ENCODE measurements at places on chromosomes 5 and 9. TPM values are rescaled to one million over a fixed set of nuclear protein-coding genes. Genes with fewer than 3 reads are reported as not detected.

Gene FBP2
- total RNA-seq: 0.49 TPM

Gene LCN15
- total RNA-seq: not detected

Gene HSD17B3
- total RNA-seq: 1.0 TPM

Gene SLIT3
- total RNA-seq: 45.5 TPM

Gene ANKRD18B
- total RNA-seq: not detected

Gene SPATA9
- total RNA-seq: 0.23 TPM

Gene WDR38
- total RNA-seq: 9.0 TPM

Gene SREK1IP1
- 4.8 TPM for total RNA-seq

Gene MAP1B
- 55.6 TPM for total RNA-seq

DNA sequence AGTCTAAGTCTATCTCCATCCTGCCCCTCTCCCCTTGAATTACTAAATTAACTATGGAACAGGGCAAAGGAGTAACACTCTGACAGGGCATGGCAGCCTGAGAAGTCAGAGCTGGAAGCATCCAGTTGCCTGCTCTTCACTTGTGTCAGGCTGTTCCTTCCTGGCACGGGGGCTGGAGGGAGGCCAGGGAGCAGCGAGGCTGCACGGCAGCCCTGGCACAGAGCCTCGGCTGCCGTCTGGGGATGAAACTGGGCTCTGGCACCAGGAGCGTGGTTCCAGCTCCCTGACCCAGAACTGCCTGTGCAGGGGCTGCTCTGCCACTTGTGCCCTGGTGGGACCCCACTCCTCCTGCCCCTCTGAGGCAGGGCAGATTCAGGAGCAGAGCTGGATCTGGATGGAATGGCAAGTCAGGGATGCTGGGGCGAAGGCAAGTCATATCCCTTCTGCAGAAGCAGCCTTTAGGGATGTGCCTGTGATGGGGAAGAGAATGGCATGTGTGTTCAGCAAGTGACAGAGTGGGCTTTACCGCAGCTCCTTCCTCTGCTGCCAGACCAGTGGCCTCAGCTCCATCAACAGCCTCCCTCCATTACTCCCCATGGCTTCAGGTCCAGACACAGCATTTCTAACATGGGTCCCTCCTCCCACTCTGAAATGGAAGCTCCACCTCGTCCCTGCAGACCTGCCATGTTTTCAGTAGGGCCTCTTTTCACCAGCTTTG lies 42.2 kb upstream of the PDE8B start:
- peaks cover 19% of the 10 kb centered on the region for H3K4me1 ChIP-seq
- no peak overlapping the region for H3K4me3 ChIP-seq
- peak; percentile 74 for DNase-seq

- DNase-seq: no peak
- H3K4me1 ChIP-seq: peaks cover 10% of the 10 kb centered on the region
- no peaks in the 10 kb centered on the region for H3K36me3 ChIP-seq
- H3K27me3 ChIP-seq: peaks cover 17% of the 10 kb centered on the region
- H3K27ac ChIP-seq: no peak overlapping the region
Observed at GRCh38 chr9:130262771-130263170, 2.8 kb upstream of the HMCN2 start.

GRCh38 chr5:16552666-16553343 lies 64.0 kb downstream of the RETREG1 start:
- no peak overlapping the region for H3K4me3 ChIP-seq
- H3K27me3 ChIP-seq: no peaks in the 10 kb centered on the region
- no peaks in the 10 kb centered on the region for H3K4me1 ChIP-seq
- no peaks in the 10 kb centered on the region for H3K36me3 ChIP-seq

GRCh38 chr5:1074226-1074625 lies 37.6 kb downstream of the SLC12A7 start:
- no peak for DNase-seq
- peaks cover 66% of the 10 kb centered on the region for H3K36me3 ChIP-seq
- H3K4me1 ChIP-seq: no peaks in the 10 kb centered on the region
- no peak overlapping the region for H3K4me3 ChIP-seq

GRCh38 chr9:127741831-127742434 lies 6.8 kb upstream of the TOR2A start:
- H3K27me3 ChIP-seq: no peaks in the 10 kb centered on the region
- H3K36me3 ChIP-seq: peaks cover 75% of the 10 kb centered on the region
- peak; percentile 87 for DNase-seq

DNA sequence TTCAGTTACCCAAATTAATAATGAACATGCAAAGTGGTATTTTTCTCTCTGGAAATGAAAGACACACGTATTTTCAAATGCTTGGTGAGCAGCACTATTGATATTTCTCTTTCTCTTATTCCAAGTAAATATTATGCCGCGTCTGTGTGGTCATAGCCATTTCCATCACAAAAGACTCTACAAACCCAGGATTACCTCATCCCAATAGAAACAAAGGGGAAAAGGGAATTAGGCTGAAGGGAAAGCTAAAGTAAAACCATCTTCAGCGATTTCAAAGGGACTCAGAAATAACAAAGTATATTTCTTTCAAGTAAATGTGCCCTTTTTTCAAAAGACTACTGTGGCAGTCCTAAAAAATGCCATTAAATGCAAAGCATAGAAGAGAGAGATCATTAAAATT lies 62.0 kb upstream of the FST start:
- no peaks in the 10 kb centered on the region for H3K36me3 ChIP-seq
- no peaks in the 10 kb centered on the region for H3K27me3 ChIP-seq
- no peak overlapping the region for H3K27ac ChIP-seq

DNA sequence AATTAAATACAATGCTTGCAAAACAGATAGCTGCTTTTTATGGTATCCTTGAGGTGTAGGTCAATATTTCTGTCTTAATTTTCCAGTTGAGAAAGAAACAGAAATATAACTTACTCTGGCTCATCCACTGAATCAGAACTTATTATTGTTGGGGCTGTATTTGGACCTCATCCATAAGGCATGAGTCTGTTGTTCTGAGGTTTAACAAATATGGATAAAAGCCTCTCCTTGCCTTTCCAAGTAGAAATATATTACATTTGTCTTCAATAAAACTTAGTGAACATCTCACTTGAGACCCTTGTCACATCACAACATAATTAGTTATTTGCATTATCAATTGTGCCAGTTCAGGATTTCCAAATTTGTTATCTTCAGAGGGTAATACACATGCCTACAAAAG lies 525.8 kb downstream of the AGTPBP1 start:
- H3K4me1 ChIP-seq: no peaks in the 10 kb centered on the region
- no peak overlapping the region for H3K27ac ChIP-seq
- H3K36me3 ChIP-seq: no peaks in the 10 kb centered on the region
- H3K4me3 ChIP-seq: no peak overlapping the region
- H3K27me3 ChIP-seq: no peaks in the 10 kb centered on the region

GRCh38 chr5:136769093-136769492 lies 403.7 kb upstream of the TRPC7 start:
- no peak overlapping the region for H3K4me3 ChIP-seq
- H3K27me3 ChIP-seq: no peaks in the 10 kb centered on the region
- H3K36me3 ChIP-seq: no peaks in the 10 kb centered on the region
- H3K4me1 ChIP-seq: no peaks in the 10 kb centered on the region
- no peak overlapping the region for H3K27ac ChIP-seq

GRCh38 chr5:173202266-173202875 lies 32.6 kb downstream of the NKX2-5 start:
- no peaks in the 10 kb centered on the region for H3K27me3 ChIP-seq
- H3K4me1 ChIP-seq: no peaks in the 10 kb centered on the region

- H3K36me3 ChIP-seq: no peaks in the 10 kb centered on the region
- H3K27me3 ChIP-seq: no peaks in the 10 kb centered on the region
- peak overlapping the region; percentile 38 for H3K27ac ChIP-seq
- H3K4me3 ChIP-seq: no peak overlapping the region
- H3K4me1 ChIP-seq: no peaks in the 10 kb centered on the region
Observed at GRCh38 chr5:968881-969280, 39.7 kb upstream of the NKD2 start.

DNA sequence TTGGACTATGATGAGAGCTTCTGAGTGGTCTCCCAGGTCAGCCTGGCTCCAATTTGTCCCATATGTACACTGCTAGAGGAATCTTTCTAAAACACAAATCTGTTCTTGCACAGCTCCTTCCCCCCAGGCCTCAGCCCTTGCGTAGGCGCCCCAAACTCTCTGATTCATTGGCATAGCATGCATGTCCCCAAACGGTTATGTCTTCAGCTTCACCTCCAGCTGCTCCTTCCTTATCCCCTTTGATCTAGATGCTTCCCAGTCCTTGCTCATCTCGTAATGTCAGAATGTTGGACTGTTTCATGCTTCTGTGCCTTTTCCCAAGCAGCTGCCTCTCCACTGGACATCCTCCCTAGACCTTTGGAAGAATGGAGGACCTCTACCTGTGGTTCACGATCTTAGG lies 60.1 kb upstream of the BASP1 start:
- no peak for DNase-seq
- H3K36me3 ChIP-seq: no peaks in the 10 kb centered on the region
- no peaks in the 10 kb centered on the region for H3K27me3 ChIP-seq
- peaks cover 3% of the 10 kb centered on the region for H3K4me1 ChIP-seq
- peak overlapping the region; percentile 57 for H3K27ac ChIP-seq
- H3K4me3 ChIP-seq: no peak overlapping the region

DNA sequence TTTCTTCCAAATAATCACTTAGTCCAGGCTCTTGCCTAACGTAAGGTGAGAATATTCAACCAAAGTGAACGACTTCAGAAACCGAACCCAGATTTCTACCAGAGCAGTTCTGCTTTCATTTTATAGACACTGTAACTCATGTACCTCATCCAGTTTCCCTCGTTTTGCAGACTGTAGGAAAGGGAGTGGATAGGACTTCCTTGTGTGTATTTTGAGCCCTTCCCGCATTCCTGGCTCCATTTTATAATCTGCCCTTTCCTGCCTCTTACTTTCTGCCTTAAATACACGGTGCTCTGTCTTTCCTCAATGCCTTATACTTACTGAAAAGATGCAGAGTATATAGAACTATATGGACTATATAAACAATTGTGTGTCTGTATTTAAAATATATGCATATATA lies 20.8 kb downstream of the MINAR2 start:
- no peaks in the 10 kb centered on the region for H3K27me3 ChIP-seq
- no peaks in the 10 kb centered on the region for H3K36me3 ChIP-seq
- H3K27ac ChIP-seq: no peak overlapping the region
- no peak for DNase-seq

DNA sequence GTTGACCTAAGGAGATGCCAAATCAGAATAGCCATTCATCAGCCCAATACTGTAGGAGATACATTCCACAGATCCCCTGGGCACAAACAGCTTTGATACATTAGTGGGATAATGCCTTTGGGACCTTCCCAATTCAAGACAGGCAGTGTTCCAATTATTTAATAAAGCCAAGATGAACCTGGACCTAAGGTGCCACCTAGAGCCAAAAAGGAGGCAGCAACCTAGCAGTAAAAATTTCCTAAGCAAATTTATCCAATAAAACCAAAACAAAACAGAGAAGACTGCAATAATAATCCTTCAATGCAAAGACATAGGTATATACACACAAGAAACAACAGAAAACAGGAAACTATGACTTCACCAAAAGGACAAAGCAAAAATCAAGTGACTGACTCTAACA lies 253.0 kb downstream of the HINT1 start:
- no peaks in the 10 kb centered on the region for H3K36me3 ChIP-seq
- no peak overlapping the region for H3K4me3 ChIP-seq
- no peak overlapping the region for H3K27ac ChIP-seq

DNA sequence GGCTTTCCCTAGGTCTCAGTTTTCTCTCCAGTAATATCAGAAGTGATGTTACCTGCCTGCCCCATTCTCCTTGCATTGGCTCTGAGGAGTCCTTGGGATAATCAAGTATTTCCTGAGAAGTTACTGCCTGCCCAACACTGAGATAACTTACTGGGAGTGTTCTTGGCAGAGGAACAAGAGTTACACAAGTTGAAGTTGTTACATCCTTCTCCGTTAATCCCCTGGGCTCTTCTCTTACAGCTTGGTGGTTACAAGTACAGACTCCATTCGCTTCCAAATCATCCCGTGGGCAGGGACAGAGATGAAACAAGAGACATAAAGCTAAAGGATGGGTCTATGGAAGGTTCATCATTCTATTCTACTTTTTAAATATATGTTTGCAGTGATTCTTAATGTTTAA lies 74.1 kb upstream of the SAP30L start:
- no peaks in the 10 kb centered on the region for H3K27me3 ChIP-seq
- peaks cover 10% of the 10 kb centered on the region for H3K36me3 ChIP-seq
- no peak for DNase-seq
- H3K4me1 ChIP-seq: peaks cover 23% of the 10 kb centered on the region
- H3K4me3 ChIP-seq: no peak overlapping the region

DNA sequence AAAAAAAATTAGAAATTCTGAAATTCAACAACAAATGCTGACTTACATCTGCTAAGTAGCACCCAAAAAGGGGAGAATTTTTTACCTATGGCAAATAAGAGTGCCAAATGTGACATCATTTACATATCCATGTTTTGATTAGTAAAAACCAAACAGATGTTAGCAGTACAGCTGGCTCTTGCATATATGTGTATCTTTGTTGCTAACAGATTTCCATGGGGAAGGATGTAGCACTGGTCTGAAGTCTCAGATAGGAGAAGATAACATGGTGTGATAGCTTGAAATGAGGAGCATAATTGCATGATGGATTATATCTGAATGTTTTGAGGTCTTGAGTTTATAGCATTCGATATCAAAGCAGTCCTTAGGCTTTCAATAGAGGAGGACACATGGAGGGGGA lies 17.5 kb downstream of the PIK3R1 start:
- no peak overlapping the region for H3K4me3 ChIP-seq
- DNase-seq: no peak
- H3K36me3 ChIP-seq: peaks cover 13% of the 10 kb centered on the region
- no peak overlapping the region for H3K27ac ChIP-seq

- no peaks in the 10 kb centered on the region for H3K27me3 ChIP-seq
- DNase-seq: peak; percentile 62
- no peak overlapping the region for H3K4me3 ChIP-seq
- no peaks in the 10 kb centered on the region for H3K36me3 ChIP-seq
- H3K4me1 ChIP-seq: peaks cover 10% of the 10 kb centered on the region
Observed at GRCh38 chr9:5838884-5839571, 6.1 kb upstream of the ERMP1 start.

- no peaks in the 10 kb centered on the region for H3K27me3 ChIP-seq
- DNase-seq: no peak
- peaks cover 28% of the 10 kb centered on the region for H3K4me1 ChIP-seq
Observed at GRCh38 chr5:124665625-124666024, 80.8 kb downstream of the ZNF608 start.

- H3K4me3 ChIP-seq: no peak overlapping the region
- peak overlapping the region; percentile 78 for H3K27ac ChIP-seq
- no peak for DNase-seq
- H3K36me3 ChIP-seq: no peaks in the 10 kb centered on the region
- no peaks in the 10 kb centered on the region for H3K27me3 ChIP-seq
Observed at GRCh38 chr5:43409809-43410271, 2.4 kb downstream of the CCL28 start.

GRCh38 chr5:136053336-136054141 lies 24.8 kb downstream of the TGFBI start:
- peaks cover 10% of the 10 kb centered on the region for H3K4me1 ChIP-seq
- H3K27ac ChIP-seq: no peak overlapping the region
- H3K27me3 ChIP-seq: no peaks in the 10 kb centered on the region
- no peak overlapping the region for H3K4me3 ChIP-seq

DNA sequence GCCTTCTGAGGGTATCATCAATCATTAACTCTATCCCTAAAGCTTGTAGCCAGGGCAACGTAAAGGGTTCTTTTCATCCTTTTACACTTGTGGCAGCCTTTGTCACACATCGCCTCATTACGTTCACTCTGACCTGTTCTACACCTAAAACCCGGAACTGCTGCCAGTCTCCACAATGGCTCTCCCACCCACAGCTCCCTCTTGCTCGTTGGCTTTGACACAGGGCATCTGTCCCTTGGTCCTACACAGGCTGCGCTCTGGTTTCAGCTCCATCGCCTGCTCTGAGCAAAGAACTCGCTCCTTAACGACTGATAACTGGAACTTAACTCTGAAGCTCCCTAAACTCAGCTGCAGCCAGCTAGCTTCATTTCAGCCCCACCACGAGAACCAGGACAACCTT lies 112.8 kb upstream of the CTNND2 start:
- no peak for DNase-seq
- H3K4me3 ChIP-seq: no peak overlapping the region
- no peak overlapping the region for H3K27ac ChIP-seq
- H3K4me1 ChIP-seq: no peaks in the 10 kb centered on the region
